ENCODE measurements at places on chromosomes 11 and 22. TPM values are rescaled to one million over a fixed set of nuclear protein-coding genes. Genes with fewer than 3 reads are reported as not detected.

- DNase-seq, result no peak
Observed at GRCh38 chr11:1006762-1007161, 29.8 kb downstream of the MUC6 start.

Gene MOV10L1
- total RNA-seq, result 22.7 TPM

DNA sequence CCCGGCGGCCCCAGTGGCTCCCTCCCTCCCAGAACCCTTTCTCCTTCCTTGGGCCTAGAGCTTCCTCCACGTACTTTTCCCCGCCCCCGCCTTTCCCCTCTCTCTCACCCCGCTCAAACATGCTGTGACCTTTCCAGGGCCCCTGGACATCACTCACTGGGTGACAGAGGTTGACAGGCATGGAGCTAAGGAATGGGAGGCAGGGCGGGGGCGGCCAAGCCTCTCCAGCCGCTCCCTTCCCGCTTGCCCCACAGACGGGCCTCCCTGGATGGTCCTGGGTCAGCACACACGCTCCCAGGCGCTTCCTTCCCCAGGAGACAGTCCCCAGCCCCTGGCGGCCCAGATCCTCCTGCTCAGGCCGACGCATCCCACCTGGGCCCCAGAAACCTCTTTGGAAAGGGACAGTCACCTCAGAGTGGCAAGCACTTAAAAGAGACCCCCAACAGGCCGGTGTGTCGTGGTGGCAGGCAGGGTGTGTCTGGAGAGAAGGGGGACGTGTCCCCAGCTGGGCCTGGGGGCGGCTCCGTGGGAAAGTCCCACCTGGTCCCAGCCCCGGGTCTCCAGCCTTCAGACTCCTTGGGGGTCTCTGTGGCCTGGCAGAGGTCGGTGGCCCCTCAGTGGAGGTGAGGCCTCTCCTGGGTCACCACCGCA, 8.8 kb downstream of the H19 start:
- DNase-seq, result no peak

GRCh38 chr11:74815966-74816365, 67.3 kb downstream of the RNF169 start:
- peak; percentile 20 for DNase-seq

DNA sequence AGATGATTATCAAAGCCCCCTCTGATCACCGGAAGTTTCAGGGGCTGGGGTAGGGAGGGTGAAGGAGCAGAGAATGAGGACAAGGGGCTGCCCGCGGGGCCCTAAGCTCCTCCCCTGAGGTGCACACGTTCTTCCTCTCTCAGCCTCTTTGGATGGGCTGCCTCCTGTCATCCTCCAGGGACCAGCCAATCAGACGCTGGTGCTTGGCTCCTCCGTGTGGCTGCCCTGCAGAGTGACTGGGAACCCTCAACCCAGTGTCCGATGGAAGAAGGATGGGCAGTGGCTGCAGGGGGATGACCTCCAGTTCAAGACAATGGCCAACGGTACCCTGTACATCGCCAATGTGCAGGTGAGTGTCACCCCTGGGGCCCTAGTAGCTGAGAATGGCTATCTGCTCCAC, 7.5 kb downstream of the ROBO3 start:
- no peak for DNase-seq

- no peak for DNase-seq
Observed at GRCh38 chr22:43858156-43858895, 4.0 kb downstream of the SULT4A1 start.

GRCh38 chr11:26106726-26107125, 225.2 kb upstream of the ANO3 start:
- DNase-seq, result no peak

Gene WT1
- total RNA-seq, result under 0.01 TPM

Gene CYP2D6
- total RNA-seq, result under 0.01 TPM

DNA sequence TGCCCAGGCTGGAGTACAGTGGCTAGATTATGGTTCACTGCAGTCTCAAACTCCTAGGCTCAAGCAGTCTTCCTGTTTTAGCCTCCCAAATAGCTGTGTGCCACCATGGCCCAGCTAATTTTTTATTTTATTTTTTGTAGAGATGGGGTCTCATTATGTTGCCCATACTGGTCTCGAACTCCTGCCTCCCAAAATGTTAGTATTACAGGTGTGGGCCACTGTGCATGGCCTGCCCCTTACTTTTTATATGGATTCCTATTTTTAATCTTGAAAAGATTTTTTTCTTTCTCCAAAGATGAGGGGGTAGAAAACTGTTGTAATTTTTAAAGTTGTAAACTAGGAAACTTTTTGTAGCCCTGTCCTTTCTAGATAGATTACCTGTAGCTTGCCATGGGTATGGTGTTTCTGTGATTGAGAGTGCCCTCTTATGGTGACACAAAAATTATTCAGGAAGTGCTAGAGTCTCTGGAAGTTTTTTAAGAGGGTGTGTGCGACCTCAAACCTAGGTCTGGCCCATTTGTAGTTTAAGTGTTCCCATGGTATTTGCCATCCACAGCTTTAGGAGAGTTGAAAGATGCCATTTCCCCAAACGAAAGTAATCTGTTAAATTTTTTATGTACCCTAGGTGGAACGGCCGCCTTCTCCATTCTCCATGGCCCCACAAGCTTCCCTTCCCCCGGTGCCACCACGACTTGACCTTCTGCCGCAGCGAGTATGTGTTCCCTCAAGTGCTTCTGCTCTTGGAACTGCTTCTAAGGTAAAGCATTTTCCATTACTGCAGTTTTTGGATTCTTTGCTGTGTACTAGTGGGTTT, 32.4 kb downstream of the MCAM start:
- DNase-seq, result peak; percentile 49

GRCh38 chr11:12134236-12134585, 23.8 kb downstream of the MICAL2 start:
- DNase-seq, result no peak

GRCh38 chr11:80349997-80350396, 909.2 kb upstream of the TENM4 start:
- no peak for DNase-seq

Gene EIF3M
- 118 TPM for total RNA-seq

Gene OSM
- not detected for total RNA-seq

Gene PRAME
- total RNA-seq, result not detected

- DNase-seq, result no peak
Observed at GRCh38 chr22:39291523-39291922, 27.9 kb downstream of the RPL3 start.

- DNase-seq, result peak; percentile 57
Observed at GRCh38 chr11:72752088-72752914, at the start of gene ARAP1. Gene ARAP1 (minus strand): TSS chr11:72752408. CDS start chr11:72727128, 25,280 bp downstream.

DNA sequence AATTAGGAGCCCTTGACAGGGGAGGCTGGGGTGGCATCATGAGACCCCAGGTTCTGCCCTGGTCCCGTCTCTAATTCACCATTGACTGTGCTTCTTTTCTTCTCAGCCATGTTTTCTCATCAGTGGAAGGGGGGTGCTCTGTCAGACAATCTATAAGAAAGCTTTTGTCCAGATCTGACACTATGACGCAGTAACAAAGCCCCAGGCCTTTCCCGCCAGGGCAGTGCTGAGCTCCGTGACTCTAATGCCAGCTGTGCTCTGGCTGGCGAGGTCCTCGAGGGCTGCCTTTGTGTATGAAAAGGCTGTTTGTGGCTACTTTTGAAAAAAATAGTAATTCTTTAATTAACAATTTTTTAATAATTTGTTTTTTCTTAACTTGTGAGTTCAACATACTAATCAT, 3.2 kb downstream of the CD6 start:
- DNase-seq, result no peak

GRCh38 chr11:134655189-134655989, 243.3 kb upstream of the B3GAT1 start:
- no peak for DNase-seq

GRCh38 chr11:8095371-8095770, 14.4 kb downstream of the TUB start:
- DNase-seq, result no peak

Gene POLA2
- total RNA-seq, result 3.5 TPM

DNA sequence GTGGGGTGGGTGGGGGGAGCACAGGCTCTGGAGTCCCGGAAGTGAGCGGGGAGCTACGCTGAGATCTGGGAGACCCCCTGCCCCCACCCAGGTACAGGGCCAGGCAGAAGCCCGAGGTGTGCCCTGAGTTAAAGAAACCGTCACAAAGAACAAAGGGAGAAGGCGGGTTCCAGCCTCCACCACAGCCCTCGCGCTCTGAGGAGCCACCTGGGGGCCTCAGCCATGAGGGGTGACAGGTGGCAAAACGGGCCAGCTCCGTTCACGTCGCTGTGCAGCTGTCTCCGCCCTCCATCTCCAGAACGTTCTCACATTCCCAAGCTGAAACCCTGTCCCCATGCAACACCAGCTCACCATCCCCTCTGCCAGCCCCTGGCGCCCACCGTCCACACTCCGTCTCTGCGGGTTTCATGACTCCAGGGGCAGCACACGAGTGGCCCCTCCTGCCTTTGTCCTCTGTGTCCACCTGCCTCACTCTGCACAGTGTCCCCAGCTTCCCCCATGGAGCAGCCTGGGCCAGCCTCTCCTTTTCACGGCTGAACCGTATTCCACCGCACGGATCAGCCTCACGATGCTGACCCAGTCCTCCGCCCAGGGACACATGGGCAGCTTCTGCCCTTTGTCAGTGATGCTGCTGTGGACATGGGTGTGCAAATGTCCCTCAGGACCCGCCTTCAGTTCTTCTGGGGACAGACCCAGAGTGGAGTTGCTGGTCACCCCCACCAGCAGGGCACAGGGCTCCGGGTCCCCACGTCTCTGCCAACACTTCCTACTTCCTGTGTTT, 1.7 kb upstream of the MUC5B start:
- DNase-seq, result no peak

GRCh38 chr11:72758304-72758689, 6.1 kb upstream of the ARAP1 start:
- no peak for DNase-seq

GRCh38 chr22:25845985-25846745, 104.2 kb downstream of the MYO18B start:
- DNase-seq, result no peak

GRCh38 chr11:62497132-62497801, 49.3 kb downstream of the AHNAK start:
- peak; percentile 81 for DNase-seq

DNA sequence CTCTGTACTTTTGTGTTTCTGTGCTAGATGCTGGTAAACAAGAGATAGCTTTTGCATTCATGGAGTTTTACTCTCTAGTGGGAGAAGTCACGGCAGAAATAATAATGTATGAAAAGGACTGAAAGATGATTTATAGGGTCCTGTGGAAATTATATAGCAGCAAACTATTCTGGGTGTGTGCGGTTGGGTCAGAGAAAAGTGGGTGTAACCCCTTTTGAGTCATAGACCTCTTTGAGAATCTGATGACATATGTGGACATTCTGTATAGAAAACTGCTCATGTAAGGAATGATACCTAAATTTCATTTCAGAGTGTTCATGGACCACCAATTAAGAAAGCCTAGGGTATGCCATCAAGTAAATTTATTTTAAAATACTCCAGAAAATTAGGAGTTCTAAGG, 54.4 kb downstream of the TMEM135 start:
- DNase-seq, result no peak

Data from lung microvascular endothelial cell (primary cell).